Activated CD4-positive, alpha-beta T cell treated with anti-CD3 and anti-CD28 coated beads, Interleukin-2, amount 10 ng/mL, durations not matched to agents 24 days and 14 days (primary cell): ENCODE measurements at places on chromosomes 3 and 15.

DNA sequence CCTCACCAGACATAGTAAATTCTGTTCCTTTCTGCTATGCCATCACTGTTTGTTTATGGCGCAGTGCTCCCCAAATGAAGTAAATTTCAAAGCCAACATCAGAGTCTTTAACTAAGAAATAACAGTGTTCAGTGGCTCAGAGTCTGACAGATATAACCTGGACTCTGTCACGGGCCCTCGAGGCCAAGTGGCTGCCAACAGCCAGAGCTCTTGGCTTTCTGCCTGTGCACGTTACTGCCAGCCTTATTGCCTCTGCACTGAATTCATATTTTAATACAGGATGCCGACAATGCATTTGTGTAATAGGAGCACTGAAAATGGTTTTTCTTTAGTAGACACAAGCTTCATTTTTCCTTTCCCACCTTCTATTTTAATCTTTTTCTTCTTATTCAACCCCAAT, 219.9 kb downstream of the NLGN1 start:
- no peak for DNase-seq

DNA sequence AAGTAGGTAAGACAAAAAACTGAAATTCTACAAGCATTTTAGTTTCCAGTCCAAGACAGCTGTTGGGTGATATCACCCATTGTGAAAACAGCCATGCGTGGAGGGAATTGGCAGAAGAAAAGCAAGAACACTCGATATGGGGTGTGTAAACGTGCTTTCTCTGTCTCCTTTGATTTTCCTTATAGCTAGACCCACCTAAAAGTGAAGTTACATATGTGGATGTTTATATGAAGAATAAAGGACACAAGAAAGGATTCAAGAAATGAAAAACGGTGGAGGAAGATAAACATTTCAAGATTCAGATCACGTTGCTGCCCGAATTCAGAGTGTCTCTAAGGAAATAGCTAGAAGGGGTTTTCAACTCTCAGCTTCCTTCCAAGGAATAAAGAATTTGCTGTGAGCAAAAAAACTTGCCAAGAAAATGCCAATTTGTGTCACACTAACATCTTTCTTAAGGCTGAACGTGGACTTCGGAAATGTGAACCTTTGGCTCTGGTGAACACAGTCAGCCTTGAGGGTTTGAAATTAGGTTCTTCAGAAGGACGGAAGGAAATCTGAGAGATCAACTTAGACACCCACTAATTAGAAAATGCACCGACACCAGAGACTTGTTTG, 269.0 kb upstream of the ADAMTS9 start:
- no peak for DNase-seq

DNA sequence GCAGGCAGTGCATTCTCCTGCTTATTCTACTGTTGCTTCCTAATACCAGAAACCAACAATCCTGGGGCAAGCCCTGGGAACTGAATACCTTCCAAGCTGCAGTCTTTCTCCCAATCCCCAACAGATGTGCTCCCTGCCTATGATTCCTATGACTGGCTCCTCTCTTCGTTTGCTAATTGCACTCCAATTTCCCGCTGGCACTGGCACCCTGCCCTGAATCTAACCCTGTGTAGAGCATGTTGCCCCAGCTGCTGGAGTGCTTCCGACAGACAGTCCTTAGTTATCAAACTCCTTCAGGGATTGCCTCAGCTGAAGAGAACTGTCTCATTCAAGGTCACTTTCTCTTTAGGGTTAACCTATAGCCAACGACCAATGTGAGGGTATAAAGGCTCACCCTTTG, 214.1 kb downstream of the NECTIN3 start:
- DNase-seq = no peak

GRCh38 chr3:107428051-107428858, 51.0 kb downstream of the CCDC54 start:
- no peak for DNase-seq

GRCh38 chr3:178551916-178552321, 15.7 kb downstream of the KCNMB2 start:
- no peak for DNase-seq

DNA sequence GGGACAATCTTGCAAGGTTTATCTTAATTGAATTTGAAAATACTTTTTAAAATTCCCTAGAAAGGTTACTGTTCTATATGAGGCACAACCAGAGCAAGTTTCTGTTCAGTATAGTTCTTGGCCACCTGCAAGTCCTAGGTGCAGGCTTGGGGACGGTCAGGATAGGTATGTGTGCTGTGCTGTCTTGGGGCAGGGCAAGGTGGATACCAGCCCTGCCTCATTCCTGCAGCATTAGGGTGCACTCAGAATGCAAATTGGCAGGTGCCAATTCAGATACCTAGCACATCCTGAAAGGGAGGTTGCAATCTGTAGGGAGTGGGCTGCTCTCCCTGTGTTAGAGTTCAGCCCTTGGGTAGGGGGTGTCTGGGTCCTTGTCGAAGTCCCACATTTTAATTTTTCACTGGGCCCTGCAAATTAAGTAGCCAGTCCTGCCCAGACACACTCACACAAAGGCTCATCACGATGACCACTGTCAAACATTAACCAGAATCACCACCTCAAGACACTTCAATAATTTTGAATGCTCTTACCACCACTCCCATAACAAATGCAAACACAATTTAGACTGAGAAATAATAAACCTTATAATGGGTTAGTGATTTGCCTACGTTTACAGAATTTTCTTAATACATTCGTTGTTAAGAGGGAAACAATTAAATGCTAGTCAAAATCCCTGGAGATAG, 838.0 kb upstream of the NR2F2 start:
- no peak for DNase-seq

DNA sequence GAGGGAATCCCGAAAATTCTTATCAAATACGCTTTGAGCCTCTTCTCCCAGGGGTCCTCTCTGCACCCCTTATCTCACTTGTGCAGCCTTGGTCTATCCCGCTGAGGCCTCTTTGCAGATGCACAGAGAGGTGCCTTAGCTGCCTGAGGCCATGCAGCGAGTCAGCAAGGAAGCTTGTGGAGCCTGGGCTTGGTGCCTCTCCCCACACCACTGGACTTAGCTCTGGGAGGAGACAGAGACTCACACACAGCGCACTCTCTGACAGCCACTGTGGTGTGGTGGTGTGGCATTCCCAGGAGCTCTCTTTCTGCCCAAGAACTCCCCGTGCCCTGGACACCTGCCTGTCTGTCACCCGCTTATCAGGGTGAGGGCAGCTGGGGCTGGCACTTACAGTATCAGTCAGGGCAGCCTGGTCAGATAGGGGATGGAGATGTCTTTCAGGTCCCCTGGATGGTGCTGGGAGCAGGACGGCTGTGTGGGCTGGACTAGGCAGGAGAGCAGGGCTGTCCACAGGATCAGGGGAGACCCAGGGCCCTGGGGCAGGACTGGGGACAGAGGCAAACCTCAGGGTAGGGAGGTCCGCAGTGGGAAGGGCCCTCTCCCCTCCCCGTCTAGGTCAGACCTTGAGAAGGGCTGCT, 10.2 kb upstream of the LINGO1 start:
- DNase-seq = no peak

DNA sequence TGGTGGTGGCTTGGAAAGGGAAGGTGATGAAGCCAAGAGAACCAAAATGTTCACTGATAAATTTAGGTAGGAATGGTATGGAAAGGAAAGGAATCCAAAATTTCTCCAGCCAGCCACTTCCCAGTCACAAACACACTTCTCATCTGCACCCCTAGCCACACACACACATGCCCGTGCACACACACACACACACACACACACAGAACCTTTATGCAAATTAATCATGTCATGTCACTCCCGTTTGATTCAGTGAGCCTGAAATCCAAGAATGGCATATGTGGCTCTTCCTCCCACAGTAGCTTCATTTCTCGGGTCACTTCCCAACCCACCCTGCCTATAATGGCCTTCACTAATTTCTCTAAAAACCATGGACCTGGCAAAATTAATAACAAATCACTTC, 3.1 kb upstream of the HLTF start:
- no peak for DNase-seq

- DNase-seq = no peak
Measured at GRCh38 chr3:24763393-24763792, 268.7 kb upstream of the THRB start.
